Stimulated activated CD4-positive, alpha-beta T cell treated with anti-CD3 and anti-CD28 coated beads, Interleukin-1b, Interleukin-23, amount 100 ng/mL, for 4 hours (primary cell): ENCODE measurements at places on chromosomes 2 and 18.

GRCh38 chr18:61085761-61086160 is 247.5 kb upstream of the CDH20 start:
- DNase-seq: no peak

- DNase-seq: no peak
These were observed 79.3 kb upstream of the GLI2 start for GRCh38 chr2:120656273-120656950.

DNA sequence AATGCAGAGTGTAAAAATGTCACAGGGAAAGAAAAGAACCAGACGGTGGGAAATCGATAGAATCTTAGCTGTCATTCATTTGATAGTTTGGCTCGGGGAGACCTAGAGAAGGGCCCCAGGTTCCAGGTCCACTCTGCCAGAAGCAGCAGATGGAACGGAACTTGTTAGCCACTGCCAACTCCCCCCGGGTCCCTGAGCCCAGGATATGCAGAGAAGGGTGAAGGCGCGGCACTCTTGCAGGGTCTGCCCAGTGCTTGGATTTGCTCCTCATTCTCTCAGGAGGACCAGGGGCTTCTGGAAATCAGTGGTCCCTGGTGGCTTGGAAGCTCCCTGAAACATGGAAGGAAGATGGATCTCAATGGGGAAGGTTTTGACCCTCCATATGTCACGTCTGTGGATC is 11.6 kb upstream of the XDH start:
- DNase-seq: no peak

DNA sequence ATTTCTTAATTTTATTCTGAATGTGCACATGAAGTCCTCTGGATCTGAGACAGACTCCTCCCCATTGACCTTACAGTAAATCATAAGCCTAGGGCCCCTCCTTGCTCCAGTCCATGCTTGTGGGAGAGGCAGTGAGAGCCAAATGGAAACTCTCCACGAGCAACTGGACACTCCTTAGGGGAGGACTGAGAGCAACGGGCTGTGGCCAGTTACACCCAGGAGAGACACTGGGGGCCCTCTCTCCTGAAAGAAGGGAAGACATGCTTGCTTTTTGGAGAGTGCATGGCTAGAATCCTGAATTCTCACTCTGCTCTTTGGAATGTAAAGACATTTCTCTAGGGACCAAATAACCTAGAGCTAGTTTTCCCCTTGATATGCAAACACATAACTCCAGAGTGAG is 49.0 kb upstream of the BIN1 start:
- no peak for DNase-seq

DNA sequence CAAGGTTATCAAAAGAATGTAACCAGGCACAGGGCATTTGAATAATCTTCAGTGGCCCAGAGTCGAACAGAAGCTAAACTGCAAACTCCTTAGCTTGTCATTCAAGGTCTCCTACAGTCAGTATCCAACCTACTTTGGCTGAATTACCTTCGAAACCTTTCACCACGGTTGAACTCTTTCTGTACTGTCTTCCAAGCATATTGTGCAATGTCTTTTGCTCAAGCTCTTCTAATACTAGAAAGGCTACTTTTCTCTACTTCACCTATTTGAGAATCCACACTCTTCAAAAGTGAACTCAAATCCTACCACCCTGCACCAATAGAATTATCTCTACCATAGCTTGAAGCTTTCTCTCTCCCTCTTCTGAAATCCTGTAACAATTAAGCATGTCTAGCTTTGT is 142.9 kb downstream of the NR4A2 start:
- no peak for DNase-seq

DNA sequence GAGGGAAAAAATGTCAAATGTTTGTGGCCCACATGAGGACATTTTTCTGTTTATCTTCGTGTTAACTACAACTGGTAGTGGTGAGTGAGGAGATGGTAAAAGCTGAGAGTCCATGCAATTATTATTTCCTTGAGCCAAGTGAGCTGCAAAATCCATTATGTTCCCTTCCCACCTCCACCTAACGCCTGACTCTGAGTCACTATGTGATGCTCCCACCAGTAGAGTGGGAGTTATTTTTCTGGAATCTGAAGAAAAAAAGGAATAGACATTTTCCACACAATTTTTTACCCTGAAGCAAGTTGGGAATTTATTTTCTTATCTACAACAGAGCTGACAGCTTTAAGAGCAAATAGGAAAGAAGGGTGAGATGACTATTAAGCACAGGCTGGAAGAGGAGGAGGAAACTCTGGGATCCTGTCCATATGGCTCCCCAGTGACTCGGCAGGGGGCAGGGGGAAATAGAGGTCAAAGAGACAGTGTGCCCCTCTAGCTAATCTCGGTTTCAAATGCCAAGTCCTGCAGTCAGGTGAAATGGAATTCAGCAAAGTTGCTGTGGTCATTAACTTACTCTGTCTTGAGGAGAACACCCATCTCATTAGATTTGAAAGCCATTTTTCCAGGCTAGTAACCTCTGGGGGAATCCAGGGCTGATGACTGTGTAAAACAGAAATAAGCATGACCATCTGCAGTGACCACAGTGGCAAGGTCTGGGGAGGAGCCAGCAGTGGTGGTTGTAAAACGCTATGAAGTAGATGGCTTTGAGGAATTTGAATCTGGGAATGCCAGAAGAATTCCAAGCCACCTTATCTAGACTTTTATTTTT is 463.9 kb downstream of the STK39 start:
- no peak for DNase-seq

- DNase-seq: no peak
These were observed 287.6 kb downstream of the SOCS6 start for GRCh38 chr18:70576276-70577022.

GRCh38 chr2:187138265-187138664 is 289.3 kb upstream of the ZSWIM2 start:
- DNase-seq: no peak

DNA sequence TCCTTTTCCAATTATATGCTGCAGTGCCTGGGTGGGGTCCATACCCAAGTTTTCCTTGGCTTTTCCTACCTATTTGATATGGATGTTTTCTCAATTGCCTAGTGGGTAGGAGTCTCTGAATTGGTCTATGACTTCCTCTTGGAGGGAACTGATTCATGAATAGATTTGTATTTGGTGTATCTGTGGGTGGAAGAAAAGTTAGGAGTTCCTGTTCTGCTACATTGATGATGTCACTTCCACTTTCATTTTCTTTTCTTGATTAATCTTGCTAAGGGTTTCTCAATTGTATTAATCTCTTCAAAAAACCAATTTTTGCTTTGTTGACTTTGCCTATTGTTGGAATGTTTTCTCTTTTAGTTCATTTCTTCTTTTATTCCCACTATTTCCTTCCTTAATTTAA is 37.4 kb upstream of the SLC9A2 start:
- DNase-seq: no peak

DNA sequence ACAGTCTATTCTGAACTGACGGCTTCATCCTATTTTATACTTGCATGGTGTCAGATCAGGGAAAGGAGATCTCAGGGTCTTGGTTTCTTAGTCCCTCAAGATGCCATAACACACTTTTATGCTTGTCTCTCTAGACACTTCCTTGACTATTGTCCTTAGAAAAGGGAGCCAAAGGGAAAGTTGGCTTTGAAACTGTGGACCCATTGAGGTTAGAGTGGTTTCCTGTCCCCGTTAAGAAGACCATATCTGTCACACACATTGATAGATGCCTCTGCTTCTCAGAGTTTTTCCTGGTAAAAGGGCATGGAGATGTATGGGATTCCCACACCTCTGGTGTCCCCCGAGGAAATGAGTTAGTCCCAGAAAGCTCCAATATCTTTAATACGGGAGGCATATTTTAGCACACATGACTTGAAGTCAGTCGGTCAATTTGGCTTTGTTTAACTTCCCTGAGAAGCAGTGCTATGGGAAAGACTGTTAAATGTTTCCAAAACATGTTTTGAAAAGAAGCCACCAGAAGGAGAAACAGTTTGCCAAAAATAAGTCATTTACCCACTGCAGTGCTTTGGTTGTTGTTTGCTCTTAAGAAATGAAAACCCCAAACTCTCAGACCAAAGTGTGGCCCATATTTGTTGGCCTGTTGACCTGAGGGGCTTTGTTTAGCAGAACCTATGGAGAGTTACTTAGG is 133.4 kb upstream of the CXCR4 start:
- DNase-seq: no peak

DNA sequence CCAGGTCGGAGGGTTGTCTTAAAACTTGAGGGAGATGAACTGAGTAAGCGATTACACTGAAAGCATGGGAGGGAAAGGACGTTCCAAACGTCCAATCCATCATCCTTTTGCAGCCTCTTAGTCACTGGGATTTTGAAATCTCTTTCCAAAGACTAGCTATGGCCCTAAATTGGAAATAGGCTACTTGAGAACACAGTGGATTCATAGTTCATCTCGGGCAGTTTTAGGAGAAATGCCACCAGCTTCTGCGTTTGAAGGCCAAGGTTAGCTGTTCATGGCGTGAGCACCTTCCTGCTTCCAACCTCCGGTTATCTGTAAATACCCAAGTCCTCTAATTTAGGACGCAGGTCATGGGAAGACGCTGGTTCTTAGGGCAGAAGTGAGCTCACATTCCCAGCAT is 821 bp upstream of the EML6 start:
- DNase-seq: no peak

DNA sequence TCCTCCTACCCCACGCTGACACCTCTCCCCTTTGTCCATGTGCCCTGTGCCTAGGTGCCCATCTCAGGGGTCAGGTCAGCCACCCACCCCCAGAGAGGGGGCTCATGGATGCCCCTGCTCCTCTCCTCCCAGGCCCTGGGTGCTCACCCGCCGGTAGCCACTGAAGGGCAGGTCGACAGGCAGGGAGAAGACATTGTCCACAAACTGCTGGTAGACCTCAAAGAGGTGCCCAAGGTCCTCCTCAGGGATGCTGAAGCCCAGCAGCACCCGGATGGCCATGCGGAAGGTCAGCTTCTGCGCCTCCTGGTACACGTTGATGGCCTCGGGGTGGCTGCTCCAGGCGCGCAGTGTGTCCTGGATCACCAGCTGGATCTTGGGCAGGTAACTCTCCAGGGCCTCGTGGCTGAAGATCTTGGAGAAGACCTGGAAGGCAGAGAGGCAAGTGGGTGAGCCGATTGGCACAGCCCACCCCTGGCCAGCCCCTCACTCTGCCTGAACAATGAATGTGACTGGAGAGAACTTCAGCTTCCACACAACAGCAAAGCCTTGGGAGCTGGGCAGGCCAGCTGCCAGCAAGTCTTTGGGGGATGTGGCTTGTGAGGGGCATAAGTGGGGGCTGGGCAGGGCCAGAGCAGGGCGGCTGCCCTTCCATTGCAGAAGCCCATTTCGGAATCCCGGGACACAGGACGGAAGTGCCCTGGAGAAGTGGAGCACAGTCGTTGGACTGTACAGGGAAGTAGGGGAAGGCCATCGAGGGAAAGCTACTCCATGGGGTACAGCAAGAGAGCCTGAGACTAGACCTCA is 12.5 kb downstream of the CYP26B1 start:
- DNase-seq: no peak

GRCh38 chr2:186820303-186820702 is 28.7 kb downstream of the ZSWIM2 start:
- DNase-seq: no peak

GRCh38 chr18:69680123-69680522 is 267.6 kb downstream of the CD226 start:
- no peak for DNase-seq

DNA sequence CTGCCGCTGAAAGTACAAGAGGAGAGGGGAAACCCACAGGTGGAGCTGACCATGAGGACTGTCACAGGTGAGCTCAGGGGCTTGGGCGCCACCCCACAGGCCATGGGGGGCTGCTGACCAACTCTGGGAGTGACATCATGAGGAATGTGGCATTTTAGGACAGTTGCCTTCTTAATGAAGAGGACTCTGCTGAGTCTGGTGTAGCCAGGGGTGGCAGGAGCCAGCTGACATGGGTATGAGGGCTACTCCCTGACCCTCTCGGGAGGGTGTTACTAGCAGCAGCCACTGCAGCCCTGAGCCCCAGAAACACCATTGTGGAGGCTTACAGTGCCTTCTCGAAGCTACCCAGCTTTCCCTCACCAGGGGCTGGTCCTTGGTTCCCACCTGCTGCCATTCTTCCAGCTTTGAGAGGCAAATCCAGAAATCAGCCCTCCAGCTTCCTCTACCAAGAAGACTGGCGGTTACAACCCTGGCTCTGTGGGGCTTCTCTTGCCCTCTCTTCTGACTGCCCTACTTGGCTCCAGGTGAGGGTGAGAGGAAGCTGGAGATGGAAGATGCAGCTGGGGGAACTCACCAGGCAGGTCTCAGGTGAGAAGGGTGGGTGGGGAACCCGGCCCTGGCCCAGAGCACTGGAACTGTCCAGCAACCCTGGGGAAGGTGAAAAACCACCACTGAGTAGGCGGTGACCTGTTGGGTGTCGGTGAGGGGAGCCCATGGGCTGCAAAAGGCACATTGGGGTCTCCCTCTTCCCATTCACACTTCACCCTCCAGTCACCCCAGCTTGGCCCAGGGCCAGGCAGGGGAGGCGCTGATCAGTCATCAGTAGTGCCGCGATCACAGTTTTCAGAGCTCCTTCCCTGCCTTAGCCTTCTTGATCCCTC is 98.5 kb downstream of the MCFD2 start:
- DNase-seq: no peak

- DNase-seq: no peak
These were observed 195.2 kb downstream of the SLC8A1 start for GRCh38 chr2:40256649-40257048.

GRCh38 chr2:449246-450067 is 161.6 kb upstream of the ALKAL2 start:
- DNase-seq: no peak

GRCh38 chr2:101698844-101699754 is 1.6 kb downstream of the MAP4K4 start:
- DNase-seq: no peak

GRCh38 chr18:48942554-48943261 is 8.1 kb downstream of the SMAD7 start:
- DNase-seq: no peak

- DNase-seq: no peak
These were observed 5.2 kb downstream of the TMEM127 start for GRCh38 chr2:96260387-96261260.

GRCh38 chr18:49139766-49140165 is 189.0 kb upstream of the SMAD7 start:
- DNase-seq: no peak

DNA sequence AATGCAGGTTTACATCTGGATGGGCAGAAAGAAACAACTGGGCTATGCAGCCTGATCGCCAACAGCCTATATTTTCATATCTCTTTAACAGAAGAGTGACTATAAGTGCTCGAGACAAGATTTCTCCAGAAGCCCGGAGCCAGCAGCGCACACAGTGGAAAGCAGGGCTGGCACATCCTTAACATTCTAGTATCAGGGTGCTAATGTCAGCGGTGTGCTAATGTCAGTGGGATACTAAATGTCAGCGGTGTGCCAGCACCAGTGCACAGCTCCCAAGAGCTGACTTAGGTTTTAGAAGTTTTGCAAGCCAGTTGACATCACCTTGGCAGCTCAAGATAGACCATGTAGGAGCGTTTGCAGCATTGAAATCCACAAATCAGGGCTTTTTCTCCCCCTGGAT is 8.3 kb downstream of the BMP10 start:
- DNase-seq: no peak
